Tibial nerve (tissue), 4 donors: ENCODE measurements at places on chromosomes 1 and 21. TPM values are rescaled to one million over a fixed set of nuclear protein-coding genes. Genes with fewer than 3 reads are reported as not detected.

- no peaks in the 10 kb centered on the region for H3K27me3 ChIP-seq
- no peak overlapping the region for H3K27ac ChIP-seq
- H3K4me1 ChIP-seq: no peaks in the 10 kb centered on the region
- peak; percentile 11 for DNase-seq
Observed at GRCh38 chr1:214658785-214659184, 55.8 kb downstream of the CENPF start.

Gene SLC25A34
- total RNA-seq: 23.7 TPM

DNA sequence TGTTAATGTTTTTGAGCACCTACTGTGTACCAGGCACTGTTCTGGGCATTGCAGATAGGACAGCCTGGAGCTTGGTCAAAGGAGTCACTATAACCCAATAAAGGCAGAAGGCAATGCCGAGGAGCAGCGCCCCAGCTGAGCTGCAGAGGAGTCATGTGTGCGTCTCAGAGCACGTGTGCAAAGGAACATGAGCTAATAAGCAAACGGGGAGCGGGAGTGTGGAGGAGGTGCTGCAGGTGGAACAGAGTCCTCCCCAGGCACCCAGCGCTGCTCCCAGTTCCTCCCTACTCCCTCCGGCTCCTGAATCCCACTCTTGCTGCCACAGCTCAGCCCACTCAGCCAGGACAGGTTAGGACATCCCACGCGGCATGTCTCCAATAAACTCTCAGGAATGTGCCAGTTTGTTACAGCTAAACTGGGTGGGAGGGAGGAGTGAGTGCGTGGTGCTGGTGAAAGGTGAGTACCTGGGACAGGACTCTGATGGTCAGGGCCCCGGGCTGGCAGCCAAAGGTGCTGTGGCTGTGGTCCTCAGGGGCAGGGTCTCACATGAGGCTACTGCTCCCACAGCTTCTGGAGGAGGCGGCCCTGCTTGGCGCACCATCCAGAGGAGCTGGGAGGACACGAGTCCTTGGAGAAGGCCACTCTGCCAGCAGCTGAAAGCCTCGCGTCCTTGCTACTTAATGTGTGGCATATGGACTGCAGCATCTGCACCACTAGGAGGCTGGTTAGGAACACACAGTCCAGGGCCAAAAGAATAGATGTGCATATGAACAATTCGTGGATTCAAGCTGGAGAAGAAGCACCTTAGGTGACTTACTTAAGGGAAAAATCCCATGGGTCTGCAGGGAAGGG, 52.3 kb downstream of the GRIK3 start:
- no peak overlapping the region for H3K4me3 ChIP-seq
- H3K27ac ChIP-seq: no peak overlapping the region
- no peaks in the 10 kb centered on the region for H3K27me3 ChIP-seq
- no peaks in the 10 kb centered on the region for H3K4me1 ChIP-seq
- no peak for DNase-seq

DNA sequence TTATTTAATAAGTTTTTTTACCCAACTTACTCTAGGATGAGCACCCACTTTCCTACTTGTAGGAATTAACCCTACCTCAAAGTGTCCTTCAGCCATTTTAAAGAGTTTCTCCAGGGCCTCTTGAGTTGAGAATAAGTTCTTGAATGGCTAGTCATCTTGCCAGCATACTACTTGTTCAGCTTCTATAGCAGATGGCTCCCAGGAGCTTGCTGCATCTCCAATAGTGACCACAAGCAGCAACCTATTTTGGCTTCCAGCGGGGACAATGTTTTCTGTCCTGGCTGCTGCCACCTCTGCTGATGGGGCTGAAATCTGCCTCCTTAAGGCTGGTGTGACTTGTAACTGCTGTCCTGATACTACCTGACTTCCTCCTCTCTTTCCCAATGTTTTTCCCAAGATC, 20.8 kb upstream of the PIK3R3 start:
- no peak for DNase-seq
- no peak overlapping the region for H3K4me3 ChIP-seq
- H3K4me1 ChIP-seq: no peaks in the 10 kb centered on the region
- no peak overlapping the region for H3K27ac ChIP-seq

Gene RIMS3
- 2.1 TPM for total RNA-seq

Gene RIIAD1
- total RNA-seq: not detected
